ENCODE measurements at places on chromosomes 16 and 17.

DNA sequence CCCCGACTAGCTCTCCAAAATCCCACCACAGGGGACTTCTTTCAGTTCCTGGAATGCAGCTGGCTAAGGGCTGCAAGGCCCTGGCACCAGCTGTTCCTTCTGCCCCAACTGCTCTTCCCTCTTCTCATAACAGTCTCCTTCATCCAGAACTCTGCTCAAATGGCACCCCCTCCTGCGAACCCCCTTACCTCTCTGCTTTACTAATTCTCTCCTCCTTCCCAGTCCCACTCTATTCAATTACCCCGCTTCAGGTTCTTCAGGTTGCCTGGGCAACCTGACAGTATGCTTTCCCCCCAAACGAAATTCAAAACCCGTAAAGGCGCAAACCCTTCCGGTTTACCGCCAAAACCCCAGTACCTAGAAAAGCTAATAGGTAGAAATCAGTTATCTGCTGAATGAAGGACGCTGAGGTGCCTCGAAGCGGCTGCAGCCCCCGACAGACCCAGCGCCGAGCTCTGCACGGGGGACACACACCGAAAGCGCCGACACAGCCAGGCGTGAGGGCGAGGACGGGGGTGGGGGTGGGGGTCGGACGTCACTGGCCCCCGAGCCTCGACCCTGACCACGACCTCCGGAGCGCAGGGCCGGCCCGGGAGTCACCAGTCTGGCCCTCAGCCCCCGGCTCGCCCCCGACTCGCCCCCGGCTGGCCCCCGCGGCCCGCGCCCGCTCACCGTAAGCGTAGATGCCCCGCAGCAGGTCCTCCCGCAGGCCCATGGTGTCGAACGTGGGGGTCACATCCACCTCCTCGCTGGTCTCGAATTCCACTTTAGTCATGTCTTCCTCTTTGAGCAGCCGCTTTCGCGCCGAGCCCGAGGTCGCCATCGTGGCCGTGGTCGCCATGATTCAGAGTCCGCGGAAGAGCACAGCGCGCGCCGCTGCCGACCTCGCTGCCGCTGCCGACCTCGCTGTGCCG, 550 bp downstream of the EIF4A3 start:
- no peak for DNase-seq

DNA sequence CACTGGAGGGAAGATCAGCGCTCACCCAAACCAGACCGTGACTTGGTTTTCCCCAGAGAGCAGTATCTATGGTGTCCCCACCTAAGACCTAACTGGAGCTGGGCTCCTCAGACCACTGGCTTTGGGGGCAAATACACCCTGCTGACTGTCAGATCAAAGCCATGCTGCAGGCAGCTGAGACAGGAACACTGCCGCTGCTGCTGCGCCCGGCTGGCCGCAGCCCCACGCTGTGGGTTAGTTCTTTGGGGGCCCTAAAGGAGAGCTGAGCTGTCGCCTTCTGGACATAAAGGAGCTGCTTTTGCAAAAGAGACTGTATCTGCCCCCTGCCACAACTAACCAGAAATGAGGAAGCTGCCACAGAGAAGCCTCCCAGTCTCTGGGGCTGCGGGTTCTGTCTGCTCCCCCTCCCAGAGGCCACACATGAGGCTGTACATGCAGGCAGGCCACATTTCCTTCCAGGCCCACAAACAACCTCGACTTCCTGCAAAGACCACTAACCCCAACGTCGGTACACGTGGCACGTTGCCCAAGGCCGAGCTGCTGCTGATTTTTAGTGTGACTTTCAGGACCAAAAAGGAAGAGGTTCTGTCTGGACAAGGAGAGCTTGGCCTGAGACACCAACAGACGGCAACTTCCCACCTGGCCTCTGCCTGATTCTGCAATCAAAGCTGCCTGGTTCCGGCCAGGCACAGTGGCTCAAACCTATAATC, 18.2 kb upstream of the ABR start:
- no peak for DNase-seq

DNA sequence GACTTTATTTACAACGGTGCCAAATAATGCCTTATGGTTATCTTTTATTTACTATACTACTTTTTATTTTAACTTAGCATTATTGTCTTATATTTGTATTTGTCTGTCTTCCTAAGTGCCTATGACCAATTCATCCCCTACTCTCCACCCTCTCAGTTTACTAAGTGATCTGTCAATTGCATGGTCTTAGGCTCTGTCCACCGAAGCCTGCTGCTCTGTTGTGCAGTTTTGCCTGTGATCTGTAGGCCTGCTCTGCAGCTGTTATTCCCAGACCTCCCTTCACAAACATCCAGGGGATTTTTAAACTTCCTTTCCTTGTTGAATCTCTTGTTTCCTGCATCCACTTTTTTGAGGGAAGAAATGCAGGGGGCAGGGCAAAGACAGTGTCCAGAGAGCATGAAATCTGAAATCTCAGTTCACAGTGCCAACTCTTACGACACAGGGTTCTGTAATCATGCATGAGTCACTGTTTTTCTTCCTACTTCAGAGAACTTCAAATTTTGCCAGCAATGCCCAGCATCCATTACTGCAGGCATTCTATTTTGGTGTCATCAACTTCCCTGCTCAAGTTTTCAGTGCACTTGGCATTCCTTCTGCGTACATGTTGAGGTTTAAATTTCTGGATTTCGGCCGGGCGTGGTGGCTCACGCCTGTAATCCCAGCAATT, 11.4 kb downstream of the SLFN5 start:
- DNase-seq, result no peak

- DNase-seq, result no peak
Measured at GRCh38 chr16:1874854-1875253, 2.9 kb upstream of the MEIOB start.

GRCh38 chr16:28604186-28604565, 5.7 kb downstream of the SULT1A1 start:
- DNase-seq, result no peak

- DNase-seq, result peak; percentile 63
Measured at GRCh38 chr17:7293816-7294613, 424 bp downstream of the YBX2 start.

DNA sequence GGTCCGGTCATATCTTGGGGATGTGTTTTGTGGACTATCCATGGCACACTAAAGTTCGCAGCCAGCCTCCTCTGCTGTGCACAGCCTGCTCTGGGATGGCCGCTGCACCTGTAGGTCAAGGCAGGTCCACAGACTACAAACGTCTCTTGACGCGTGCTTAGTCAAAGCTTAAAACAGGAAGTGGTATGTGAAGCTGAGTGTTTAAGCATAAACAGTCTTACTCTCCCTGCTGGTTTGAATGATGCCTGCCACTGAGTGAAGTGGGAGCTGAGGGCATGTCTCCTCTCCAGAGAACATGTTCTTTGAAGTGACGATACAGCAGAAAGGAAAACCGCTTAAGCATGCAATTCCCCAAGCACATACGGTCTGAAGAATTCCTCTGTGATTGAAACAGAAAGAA, 365.6 kb downstream of the SLC39A11 start:
- no peak for DNase-seq

DNA sequence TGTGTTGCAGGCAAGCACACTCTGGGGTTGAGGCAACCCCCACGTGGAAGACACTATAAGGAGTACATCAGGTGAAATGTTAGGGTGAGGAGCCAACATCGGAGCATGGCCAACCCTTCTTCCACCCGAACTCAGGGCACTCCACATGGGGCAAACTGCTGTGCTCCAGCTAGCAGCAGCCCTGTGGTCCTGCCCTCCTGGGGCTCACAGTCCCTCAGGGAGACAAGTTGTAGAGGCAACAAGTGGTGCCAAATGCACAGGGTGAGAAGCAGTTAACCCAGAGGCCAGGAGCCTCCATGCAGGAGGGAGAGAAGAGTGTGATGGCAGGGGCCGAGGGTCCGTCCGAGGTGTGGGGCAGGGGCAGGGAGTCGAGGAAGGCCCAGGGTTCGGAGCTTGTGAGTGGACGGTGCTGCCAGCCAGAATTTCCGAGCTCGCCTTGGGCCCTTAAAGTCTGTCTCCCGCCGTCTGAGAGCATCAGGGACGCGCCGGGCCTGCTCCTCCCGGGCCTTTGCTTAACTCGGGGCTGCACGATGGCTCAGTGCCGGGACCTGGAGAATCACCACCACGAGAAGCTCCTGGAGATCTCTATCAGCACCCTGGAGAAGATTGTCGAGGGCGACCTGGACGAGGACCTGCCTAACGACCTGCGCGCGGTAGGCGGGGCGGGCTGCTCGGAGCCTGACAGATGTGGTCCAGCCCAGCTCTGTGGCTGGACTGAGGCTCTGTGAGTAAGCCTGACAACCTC, 32.3 kb downstream of the ATPAF2 start:
- DNase-seq, result no peak

- DNase-seq, result no peak
Measured at GRCh38 chr17:51590071-51590656, 329.8 kb downstream of the UTP18 start.

DNA sequence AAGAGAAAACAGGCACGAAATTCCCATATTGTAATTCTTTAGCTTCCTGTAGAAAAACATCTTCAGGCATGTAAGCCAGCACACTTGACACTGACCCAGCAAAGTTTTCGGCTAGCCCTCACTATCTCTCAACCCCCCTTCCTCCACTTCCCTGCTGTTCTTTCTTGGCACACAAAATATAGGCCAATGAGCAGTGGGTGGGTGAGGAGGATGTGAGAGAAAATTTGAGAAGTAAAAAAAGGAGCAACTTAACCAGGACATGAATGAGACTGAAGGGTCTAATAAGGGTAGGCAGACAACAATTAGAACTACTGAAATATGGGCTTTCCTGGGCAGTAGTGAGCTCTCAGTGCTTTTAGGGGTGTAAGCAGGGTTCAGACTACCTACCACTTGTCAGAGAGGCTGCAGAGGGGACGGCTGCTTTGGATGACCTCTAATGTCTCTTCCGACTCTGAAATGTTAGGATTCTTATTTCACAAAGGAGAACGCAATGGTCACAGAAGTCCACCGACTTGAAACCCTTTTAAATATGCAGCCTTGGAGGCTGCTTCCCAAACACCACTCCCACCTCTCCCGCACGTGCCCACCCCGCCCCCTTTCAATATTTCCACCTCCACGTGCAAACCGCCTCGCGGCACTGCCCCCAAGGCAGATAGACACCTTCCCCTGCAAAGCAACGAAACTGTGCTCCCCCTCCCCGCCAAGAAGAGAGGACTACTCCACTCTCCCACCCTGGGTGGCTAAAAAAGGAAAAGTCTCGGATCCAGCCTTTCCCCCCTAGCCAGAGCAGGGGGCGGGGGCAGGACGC, 889 bp downstream of the MBTD1 start:
- DNase-seq, result peak; percentile 1

DNA sequence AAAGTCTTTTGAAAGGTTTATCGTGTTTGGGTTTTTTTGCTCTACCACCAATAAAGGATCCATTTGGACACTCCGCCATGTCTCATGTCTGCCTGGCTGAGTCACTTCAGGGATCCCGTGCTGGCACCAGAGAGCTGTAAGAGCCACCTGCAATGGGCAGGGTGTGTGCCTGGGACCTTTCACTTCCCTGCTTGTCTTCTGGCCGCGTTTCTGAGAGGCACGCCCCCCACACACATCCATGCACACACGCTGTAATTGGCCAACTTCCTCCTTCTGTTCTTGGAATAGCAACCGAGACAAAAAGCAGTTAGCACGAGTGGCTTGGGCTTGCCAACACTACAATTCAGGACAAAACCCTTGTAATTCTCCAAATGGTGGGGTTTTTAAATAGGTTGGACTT, 9.8 kb upstream of the SOST start:
- no peak for DNase-seq

DNA sequence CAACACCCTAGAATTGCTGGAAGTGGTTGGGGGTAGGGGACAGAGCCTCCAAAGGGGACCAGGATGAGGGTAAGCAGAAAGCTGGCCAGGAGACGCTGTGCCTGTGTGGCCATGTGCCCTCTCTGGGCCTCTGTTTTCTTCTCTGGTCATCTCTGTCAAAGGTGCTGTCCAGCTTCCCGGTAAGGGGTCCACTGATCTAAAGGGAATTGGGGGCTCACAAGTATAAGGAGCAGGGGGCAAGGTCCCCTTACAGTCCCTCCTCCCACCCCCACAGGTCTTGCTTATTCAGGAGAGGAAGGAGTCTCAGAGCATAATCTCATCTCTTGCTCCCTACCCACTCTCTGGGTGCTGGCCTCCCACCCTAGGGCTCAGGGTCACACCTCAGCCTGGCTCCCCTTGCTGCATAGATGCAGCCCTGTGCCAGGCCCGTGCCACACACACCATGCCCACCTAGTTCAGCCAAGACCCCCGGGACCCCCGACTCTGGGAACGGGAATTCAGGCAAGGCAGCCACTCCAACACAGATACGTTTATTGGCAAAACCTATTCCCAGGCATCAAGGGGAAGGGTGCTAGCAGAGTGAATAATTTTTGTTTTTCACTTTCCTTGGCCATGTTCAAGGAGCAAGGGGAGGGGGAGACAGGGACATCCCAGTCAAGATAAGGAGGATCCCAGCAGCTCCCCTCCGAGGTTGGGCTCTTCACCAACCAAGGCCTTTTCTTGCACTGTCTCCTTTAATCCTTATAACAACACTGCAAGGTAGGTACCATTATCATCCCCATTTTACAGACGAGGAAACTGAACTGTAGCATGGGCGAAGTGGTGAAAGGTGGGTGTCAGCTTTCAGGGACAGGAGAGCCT, 19.8 kb downstream of the SLC4A1 start:
- no peak for DNase-seq

- no peak for DNase-seq
Measured at GRCh38 chr17:46154151-46154816, 38.9 kb downstream of the KANSL1 start.

GRCh38 chr16:75087375-75087979, 29.1 kb downstream of the LDHD start:
- peak; percentile 56 for DNase-seq

DNA sequence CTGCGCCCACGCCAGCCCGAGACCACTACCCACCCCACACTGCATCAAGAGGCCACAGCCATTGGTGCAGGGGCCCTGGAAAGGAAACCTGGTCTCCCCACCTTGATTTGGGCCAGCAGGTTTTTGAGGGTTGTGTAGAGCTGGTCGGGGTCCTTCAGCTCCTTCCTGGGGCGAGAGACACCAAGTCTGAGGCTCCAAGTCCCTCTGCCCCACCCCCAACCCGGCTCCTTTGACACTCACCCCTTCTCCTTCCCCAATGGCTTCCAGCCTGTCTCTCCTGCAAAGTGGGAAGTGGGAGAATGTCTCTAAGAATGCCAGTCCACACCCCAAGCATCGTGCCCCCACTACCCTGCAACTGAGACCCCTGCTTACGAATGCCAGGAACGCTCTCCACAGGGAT, 1.6 kb upstream of the DHX58 start:
- DNase-seq, result no peak

- no peak for DNase-seq
Measured at GRCh38 chr16:11136600-11136999, 119.4 kb downstream of the SOCS1 start.

DNA sequence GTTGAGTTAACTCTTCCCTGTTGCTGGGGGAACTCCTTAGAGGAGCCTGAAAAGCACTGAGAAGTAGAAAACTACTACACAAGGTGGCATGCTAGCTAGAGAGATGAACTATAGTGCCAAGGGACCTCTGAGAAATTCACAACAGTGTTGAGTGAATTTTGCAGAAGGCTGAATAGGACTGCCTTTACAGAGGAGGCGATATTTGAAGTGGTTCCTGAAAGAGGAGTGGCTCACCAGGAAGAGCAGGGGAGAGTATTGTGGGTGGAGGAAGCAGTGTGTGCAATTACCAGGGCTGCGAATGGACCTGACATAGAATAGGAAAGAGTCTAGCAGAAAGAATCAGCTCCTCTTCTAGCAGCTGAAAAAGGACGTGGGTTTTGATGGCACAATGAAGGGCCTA, 66.4 kb downstream of the CDK5R1 start:
- no peak for DNase-seq

Data from NCI-H748 treated with DMSO at 0.1 percent for 48 hours (cell line).